GM23338 (cell line): ENCODE measurements at places on chromosomes 2 and 18.

GRCh38 chr2:169462896-169463695 is 16.2 kb upstream of the BBS5 start:
- no peak for DNase-seq

GRCh38 chr2:154267983-154268382 is 396.3 kb downstream of the GALNT13 start:
- no peak for DNase-seq

DNA sequence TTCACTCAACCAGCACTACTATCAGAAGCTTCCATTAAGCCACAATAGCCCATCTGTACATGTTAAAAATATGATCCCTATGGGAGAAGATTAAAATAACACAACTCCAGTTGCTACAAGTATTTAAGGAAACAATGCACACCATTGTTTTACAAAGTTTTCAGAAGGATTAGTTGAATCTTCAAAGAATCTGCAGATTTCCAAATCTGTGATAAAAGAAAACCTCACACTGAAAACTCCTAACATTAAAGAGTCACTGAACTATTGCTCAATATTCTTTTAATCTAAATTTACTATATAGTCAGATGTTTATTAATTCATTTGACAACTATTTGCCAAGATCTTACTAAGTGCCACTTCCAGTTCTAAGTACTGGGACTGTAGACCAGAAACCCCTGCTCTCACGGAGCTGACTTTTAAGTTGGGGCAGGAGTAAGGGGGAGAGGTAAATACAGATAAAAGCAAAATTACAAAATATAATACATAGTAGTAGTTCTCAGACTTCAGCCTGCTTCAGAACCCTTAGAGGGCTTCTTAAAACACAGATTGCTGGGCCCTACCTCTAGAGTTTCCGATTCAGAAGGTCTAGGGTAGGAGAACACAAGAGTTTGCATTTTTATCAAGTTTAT is 94.4 kb downstream of the STK39 start:
- DNase-seq: no peak

DNA sequence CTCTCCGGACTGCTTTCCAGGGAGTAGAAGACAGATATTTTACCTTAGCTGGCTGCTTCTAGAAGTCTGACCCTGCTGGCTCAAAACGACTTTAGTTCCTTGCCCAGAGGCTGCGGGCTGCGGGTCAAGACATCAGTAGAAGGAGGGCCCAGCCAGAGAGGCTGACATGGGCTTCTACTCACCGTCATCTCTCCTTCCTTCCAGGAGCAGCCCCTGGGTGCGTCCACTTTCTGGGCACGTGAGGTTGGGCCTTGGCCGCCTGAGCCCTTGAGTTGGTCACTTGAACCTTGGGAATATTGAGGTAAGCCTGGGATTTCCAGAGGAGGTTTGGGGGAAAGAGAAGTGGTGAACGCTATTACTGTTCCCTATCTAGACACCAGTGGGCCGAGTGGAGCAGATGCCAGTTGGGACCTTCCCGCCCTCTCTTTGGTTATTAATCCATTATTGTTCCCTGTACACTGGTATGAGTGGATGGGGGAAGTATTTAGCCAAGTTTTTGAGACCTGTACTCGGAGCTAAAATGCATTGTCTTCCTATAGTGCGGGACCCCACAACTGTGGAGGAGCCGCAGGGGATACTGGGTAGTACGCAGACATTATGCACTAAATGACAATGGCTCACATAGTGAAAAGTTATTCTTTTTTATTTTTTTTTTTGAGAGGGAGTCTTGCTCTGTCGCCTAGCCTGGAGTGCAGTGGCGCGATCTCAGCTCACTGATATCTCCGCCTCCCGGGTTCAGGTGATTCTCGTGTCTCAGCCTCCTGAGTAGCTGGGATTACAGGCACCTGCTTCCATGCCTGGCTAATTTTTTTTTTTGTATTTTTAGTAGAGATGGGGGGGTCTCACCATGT is 26.3 kb upstream of the CASP8 start:
- no peak for DNase-seq

GRCh38 chr2:240953426-240954410 is 44.7 kb upstream of the SNED1 start:
- no peak for DNase-seq

GRCh38 chr2:19367326-19367725 is 8.9 kb upstream of the OSR1 start:
- no peak for DNase-seq

- no peak for DNase-seq
Measured at GRCh38 chr18:58387716-58388115, 241.2 kb downstream of the ALPK2 start.

DNA sequence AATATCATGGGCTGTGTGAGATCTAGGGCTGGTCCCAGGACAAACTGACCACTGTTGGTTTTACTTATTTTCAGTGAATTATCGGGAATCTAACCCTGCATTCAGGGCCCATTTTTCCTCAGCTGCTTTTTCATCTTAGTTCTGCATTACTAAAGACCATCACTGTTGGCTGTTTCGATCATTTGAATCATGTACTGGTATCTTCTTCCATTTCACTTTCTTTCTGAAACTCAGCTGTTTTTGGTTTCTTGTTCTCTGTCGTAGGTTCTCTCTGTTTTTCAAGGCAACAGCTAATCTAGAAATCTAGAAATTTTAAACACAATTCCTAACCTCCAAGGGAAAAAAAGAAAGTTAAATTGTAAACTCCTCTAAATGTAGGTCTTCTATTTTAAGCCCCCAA is 159.9 kb upstream of the SESTD1 start:
- DNase-seq: no peak

- DNase-seq: no peak
Measured at GRCh38 chr2:12817870-12818269, 101.1 kb downstream of the TRIB2 start.

- DNase-seq: peak; percentile 16
Measured at GRCh38 chr18:7878265-7879211, 311.4 kb downstream of the PTPRM start.

DNA sequence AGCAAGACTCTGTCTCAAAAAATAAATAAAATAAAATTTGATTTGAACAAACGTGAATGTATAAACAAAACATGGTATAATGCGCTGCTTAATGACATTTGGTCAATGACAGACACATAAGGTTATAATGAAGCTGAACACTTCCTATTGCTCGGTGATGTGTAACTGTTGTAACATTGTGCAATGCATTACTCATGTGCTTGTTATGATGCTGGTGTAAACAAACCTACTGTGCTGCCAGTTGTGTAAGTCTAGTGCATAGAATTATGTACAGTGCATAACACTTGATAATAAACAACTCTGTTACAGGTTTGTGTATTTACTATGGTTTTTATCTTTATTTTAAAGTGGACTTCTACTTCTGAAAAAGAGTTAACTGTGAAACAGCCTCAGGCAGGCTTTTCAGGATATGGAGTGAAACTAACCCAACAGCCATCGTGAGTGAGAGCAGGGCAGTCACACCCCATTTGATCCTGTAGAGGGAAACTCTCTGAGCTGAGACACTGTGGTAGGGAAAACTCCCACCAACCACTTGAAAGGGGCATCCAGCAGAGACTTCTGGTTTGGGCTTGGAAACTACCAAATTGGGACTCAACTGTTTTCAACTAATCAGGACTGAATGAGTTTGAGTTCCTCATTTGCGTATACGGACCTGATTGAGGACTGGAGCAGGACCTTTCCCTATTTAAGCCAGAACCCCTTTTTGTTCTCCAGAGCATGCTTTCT is 8.7 kb upstream of the RPRD1A start:
- DNase-seq: no peak

DNA sequence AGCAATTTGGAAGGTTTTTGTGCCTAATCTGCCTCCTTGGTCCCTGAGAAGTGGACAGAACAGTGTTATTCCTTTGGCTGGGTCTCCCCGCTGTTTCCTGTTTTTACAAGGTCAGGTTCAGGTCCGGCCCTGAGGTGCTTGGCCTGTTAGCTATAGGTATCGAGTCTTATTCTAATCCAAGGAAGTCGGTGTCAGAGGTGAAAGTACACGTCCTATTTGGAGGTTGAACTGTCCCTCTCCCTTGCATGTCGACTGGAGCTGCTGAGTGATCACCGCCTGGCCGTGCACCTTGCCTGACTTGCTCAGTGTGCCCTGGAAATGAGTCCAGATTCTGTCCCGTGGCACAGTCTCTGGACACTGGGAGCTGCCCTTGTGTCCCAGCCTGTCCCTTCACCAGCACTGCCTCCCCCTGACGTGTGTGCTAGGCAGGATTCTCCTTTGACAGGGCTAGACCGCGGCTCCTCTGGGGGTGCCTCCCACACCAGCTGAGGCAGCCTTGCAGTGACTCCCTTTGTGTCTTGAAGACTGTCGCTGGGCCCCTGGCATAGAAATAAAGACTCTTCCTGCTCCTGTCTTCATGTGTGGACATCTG is 65.7 kb upstream of the RBM44 start:
- peak; percentile 46 for DNase-seq
